Endothelial cell (in vitro differentiated cells): ENCODE measurements at places on chromosomes 7 and 10.
A peak's percentile ranks its signal among the peaks of the same experiment; 100 is the strongest.

GRCh38 chr7:33232632-33233145, 103.3 kb downstream of the BBS9 start:
- H3K27me3 ChIP-seq, result no peaks in the 10 kb centered on the region
- no peaks in the 10 kb centered on the region for H3K36me3 ChIP-seq
- DNase-seq, result no peak

GRCh38 chr7:11858026-11858425, 26.0 kb upstream of the THSD7A start:
- no peaks in the 10 kb centered on the region for H3K27me3 ChIP-seq
- no peaks in the 10 kb centered on the region for H3K4me1 ChIP-seq
- DNase-seq, result no peak
- no peak overlapping the region for H3K27ac ChIP-seq

GRCh38 chr10:80900661-80901060, 363.0 kb downstream of the SH2D4B start:
- no peaks in the 10 kb centered on the region for H3K36me3 ChIP-seq
- H3K4me1 ChIP-seq, result peaks cover 17% of the 10 kb centered on the region
- no peak for DNase-seq
- H3K27ac ChIP-seq, result no peak overlapping the region
- H3K27me3 ChIP-seq, result no peaks in the 10 kb centered on the region

GRCh38 chr7:149281508-149282330, 19.7 kb downstream of the ZNF783 start:
- H3K4me3 ChIP-seq, result no peak overlapping the region
- H3K36me3 ChIP-seq, result peaks cover 23% of the 10 kb centered on the region
- no peak for DNase-seq
- H3K27me3 ChIP-seq, result peaks cover 21% of the 10 kb centered on the region
- peaks cover 32% of the 10 kb centered on the region for H3K4me1 ChIP-seq
- H3K27ac ChIP-seq, result no peak overlapping the region

DNA sequence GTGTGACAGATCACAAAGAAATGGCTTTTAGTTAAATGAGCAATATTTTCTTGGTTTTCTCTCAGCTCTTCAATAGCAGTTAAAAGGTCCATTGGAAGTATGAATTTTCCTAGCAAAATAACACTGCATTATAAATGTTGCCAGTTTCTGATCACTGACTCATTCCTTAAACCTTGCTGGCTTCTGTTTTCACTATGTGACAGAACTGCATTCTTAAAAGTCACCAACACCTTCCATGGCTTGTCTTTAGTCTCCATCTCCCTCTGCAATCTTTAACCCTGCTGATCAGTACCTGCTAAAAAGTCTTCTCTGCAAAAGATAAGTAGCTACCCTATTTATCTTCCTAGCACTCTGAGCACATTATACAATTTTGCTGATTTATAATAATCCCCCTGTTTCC, 405.0 kb upstream of the LRRN3 start:
- no peaks in the 10 kb centered on the region for H3K36me3 ChIP-seq
- H3K4me3 ChIP-seq, result no peak overlapping the region
- H3K27ac ChIP-seq, result no peak overlapping the region
- DNase-seq, result no peak

- H3K4me1 ChIP-seq, result peaks cover 2% of the 10 kb centered on the region
- H3K27me3 ChIP-seq, result peaks cover 3% of the 10 kb centered on the region
- no peak overlapping the region for H3K27ac ChIP-seq
- DNase-seq, result no peak
These were observed 33.1 kb downstream of the NUDT1 start for GRCh38 chr7:2275101-2275500.

DNA sequence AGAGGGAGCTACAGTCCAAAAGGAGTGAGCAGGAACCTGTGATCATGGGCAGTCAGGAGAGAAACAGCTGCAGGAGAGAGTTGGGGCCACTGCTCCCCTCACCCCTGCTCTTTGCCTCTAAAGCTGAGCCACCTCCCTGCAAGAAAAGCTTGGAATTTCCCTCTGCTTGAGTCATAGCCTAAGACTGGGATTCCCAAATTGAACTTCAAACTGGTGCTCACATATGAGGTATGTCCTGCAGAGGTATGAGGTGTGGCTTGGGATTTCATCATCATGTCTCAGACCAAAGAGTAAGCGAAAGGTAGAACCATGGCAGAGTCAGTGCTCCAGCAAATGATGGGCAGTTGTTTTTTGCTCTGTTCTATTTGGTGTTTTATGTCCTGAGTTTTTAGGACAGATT, 237.1 kb upstream of the NRP1 start:
- no peak overlapping the region for H3K4me3 ChIP-seq
- H3K27me3 ChIP-seq, result peaks cover 2% of the 10 kb centered on the region
- no peaks in the 10 kb centered on the region for H3K36me3 ChIP-seq
- no peak overlapping the region for H3K27ac ChIP-seq
- no peak for DNase-seq

DNA sequence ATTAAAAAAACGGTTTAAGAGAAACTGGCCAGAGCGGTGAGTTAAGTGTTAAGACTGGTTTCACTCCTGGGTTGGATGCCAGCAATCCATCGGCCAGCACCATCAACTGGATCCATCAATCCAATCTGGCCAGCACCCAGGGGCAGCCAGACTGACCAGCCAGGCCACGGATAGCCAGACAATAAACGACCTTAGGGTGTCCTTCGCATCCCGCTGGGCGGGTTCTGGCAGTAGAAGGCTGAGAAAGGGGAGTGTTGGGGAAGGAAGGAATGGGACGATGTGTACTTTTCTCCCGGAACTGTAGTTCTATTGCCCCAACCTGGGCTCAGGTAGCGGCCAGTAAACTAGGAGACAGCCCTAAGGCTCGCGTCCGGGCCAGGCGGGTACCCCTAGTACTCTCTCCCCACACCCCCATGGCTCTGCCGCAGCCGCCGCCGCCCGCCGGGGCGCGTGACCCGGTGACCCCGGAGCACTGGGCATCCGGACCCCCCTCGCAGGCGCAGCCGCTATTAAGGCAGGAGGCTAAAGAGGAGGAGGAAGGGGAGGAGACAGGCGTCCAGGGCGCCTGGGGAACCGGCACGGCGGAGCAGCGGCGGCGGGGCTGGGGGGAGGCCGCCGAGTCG, at the start of gene CASD1:
Gene CASD1 (plus strand): TSS at position 546 of the 623 bp plus-strand sequence. CDS start 276 bp downstream, outside the sequence.
- H3K36me3 ChIP-seq, result no peaks in the 10 kb centered on the region
- no peak for DNase-seq
- peak within 1 kb of the TSS; percentile 95 for H3K4me3 ChIP-seq
- peak within 1 kb of the TSS; percentile 87 for H3K27ac ChIP-seq

- peaks cover 19% of the 10 kb centered on the region for H3K4me1 ChIP-seq
- H3K36me3 ChIP-seq, result no peaks in the 10 kb centered on the region
- H3K27me3 ChIP-seq, result peaks cover 13% of the 10 kb centered on the region
- H3K27ac ChIP-seq, result peak overlapping the region; percentile 86
- H3K4me3 ChIP-seq, result peak overlapping the region; percentile 92
These were observed 498 bp downstream of the RHOBTB1 start for GRCh38 chr10:60943316-60944057.

DNA sequence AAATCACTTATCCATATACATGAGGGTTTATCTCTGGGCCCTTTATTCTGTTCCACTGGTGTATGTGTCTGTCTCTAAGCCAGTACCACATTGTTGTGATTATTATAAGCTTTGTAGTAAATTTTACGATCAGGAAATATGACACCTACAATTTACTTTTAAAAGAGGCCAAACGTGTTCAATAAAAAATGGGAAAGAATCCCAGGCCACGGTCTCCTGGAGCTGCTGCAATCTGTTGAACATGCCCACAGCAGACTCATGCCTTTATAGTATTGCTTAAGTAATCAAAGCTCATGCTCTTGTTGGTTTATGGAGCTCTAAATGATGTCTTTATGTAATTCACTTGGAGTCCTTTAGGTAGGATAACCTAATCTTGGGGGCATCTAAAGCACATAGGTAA, 273.0 kb downstream of the ZMYND11 start:
- H3K27me3 ChIP-seq, result peaks cover 9% of the 10 kb centered on the region
- H3K36me3 ChIP-seq, result peaks cover 12% of the 10 kb centered on the region
- DNase-seq, result no peak
- H3K4me1 ChIP-seq, result no peaks in the 10 kb centered on the region
- no peak overlapping the region for H3K4me3 ChIP-seq

DNA sequence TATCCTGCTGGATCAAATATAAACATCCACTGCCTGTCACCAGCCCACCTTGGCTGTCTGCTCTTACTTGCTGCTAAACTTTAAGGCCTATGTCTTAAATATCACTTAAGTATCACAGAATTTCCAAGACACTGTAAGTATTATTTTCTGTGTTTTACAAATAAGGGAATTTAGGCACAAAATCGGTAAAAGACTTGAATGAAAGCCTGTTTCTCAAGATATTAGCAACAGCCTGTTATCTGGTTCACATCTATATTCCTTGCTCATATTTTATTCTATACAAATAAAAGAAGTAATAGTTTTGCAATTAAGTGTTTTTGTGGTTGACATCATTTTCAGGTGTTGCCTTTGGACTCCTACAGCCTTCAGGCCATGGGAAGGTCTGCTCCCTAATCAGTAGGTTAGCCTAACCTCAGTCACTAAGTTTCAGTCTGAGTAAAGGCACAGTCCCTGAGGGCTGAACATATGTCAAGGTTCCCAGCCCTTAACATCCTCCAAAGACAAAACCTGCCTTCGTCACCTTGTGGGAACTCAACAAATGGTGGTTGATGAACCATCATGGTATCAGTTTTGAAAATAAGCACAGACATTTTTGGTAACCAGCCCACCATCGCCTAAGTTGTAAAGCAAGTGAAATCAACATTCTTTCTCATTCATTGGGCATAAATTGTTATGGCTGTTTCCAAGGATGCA, 127.1 kb downstream of the CREB5 start:
- no peaks in the 10 kb centered on the region for H3K36me3 ChIP-seq
- H3K27me3 ChIP-seq, result peaks cover 1% of the 10 kb centered on the region
- DNase-seq, result no peak
- H3K4me1 ChIP-seq, result no peaks in the 10 kb centered on the region
- no peak overlapping the region for H3K27ac ChIP-seq
- no peak overlapping the region for H3K4me3 ChIP-seq

DNA sequence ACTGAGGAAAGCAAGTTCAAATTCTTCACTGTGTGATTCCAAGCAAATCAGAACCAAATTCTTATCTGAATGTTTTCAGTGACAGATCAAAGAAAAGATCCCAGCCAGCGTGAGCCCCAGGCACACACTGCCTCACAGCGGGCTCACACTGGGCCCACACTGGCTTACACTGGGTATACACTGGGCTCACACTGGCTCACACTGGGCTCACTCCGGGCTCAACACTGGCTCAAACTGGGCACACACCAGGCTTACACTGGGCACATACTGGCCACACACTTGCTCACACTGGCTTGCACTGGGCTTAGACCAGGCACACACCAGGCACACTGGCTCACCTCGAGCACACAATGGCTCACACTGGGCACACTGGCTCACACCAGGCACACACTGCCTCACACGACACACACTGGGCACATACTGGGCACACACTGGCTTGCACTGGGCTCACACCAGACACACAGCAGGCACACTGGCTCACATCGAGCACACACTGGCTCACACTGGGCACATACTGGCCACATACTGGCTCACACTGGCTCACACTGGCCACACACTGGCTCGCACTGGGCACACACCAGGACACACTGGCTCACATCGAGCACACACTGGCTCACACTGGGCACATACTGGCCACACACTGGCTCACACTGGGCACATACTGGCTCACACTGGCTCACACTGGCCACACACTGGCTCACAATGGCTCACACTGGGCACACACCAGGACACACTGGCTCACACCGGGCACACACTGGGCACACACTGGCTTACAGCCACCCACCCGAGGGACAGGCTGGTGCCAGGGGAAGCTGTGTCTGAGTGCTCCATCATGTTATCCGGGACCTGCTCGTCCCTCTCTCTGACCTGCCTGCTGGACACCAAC, 156.3 kb downstream of the PTPRN2 start:
- peaks cover 13% of the 10 kb centered on the region for H3K27me3 ChIP-seq
- no peak overlapping the region for H3K4me3 ChIP-seq
- H3K27ac ChIP-seq, result no peak overlapping the region
- DNase-seq, result no peak
- no peaks in the 10 kb centered on the region for H3K4me1 ChIP-seq
- peaks cover 27% of the 10 kb centered on the region for H3K36me3 ChIP-seq

- H3K27me3 ChIP-seq, result peaks cover 8% of the 10 kb centered on the region
- no peak for DNase-seq
- no peaks in the 10 kb centered on the region for H3K4me1 ChIP-seq
- no peak overlapping the region for H3K4me3 ChIP-seq
- peaks cover 9% of the 10 kb centered on the region for H3K36me3 ChIP-seq
- no peak overlapping the region for H3K27ac ChIP-seq
These were observed 95.5 kb downstream of the NKX6-2 start for GRCh38 chr10:132690401-132690800.
